Activated T-helper 2 cell treated with anti-CD3 and anti-CD28 coated beads, Interferon-gamma antibody, Interleukin-2, Interleukin-4, amounts not matched to agents 10 μg/mL and 5 μg/mL and 100 μg/mL, durations not matched to agents 14 hours and 24 hours and 36 hours (primary cell): ENCODE measurements at places on chromosomes 7 and 10. TPM values are rescaled to one million over a fixed set of nuclear protein-coding genes. Genes with fewer than 3 reads are reported as not detected.

Gene PON1
- total RNA-seq, result not detected in 2 replicates

Gene NYAP1
- 0.27 and 0.34 TPM in 2 replicates for total RNA-seq

GRCh38 chr10:60517805-60518204 lies 128.1 kb upstream of the ANK3 start:
- H3K4me3 ChIP-seq, result no peak overlapping the region
- no peaks in the 10 kb centered on the region for H3K36me3 ChIP-seq
- H3K4me1 ChIP-seq, result peaks cover 8% of the 10 kb centered on the region
- DNase-seq, result no peak
- H3K27me3 ChIP-seq, result no peaks in the 10 kb centered on the region
- H3K27ac ChIP-seq, result no peak overlapping the region

GRCh38 chr7:86949779-86950260 lies 109.6 kb downstream of the ELAPOR2 start:
- peaks cover 2% of the 10 kb centered on the region for H3K27me3 ChIP-seq
- H3K4me1 ChIP-seq, result no peaks in the 10 kb centered on the region
- no peak overlapping the region for H3K27ac ChIP-seq

- H3K27ac ChIP-seq, result no peak overlapping the region
- H3K27me3 ChIP-seq, result peaks cover 10% of the 10 kb centered on the region
- H3K4me1 ChIP-seq, result peaks cover 2% of the 10 kb centered on the region
Observed at GRCh38 chr10:109947111-109947920, 24.0 kb upstream of the XPNPEP1 start.
